ENCODE measurements at places on chromosomes 11 and 22. TPM values are rescaled to one million over a fixed set of nuclear protein-coding genes. Genes with fewer than 3 reads are reported as not detected.

The NAGA gene
- total RNA-seq: 33.7 TPM

The EMID1 gene
- not detected for total RNA-seq

The OTOG gene
- not detected for total RNA-seq

The HMOX1 gene
- total RNA-seq: 2.4 TPM

The OR6T1 gene
- not detected for total RNA-seq

The WEE1 gene
- total RNA-seq: 64.1 TPM

The CASP5 gene
- total RNA-seq: not detected

Measured in activated CD4-positive, alpha-beta memory T cell treated with anti-CD3 and anti-CD28 coated beads, Interleukin-2, amount 10 ng/mL, durations not matched to agents 7 days and 5 days (primary cell).